ENCODE measurements at places on chromosomes 5 and 9. TPM values are rescaled to one million over a fixed set of nuclear protein-coding genes. Genes with fewer than 3 reads are reported as not detected.

The NTRK2 gene
- 8.4 TPM for total RNA-seq

The SLC9A3 gene
- total RNA-seq = 6.4 TPM

The BHMT gene
- total RNA-seq = 0.34 TPM

The NSD1 gene
- 99.6 TPM for total RNA-seq

The MYOT gene
- 0.56 TPM for total RNA-seq

The TAF1L gene
- total RNA-seq = not detected

The TCF7 gene
- total RNA-seq = 11.7 TPM

The PCDH1 gene
- total RNA-seq = 22.8 TPM

The ORM2 gene
- total RNA-seq = not detected

DNA sequence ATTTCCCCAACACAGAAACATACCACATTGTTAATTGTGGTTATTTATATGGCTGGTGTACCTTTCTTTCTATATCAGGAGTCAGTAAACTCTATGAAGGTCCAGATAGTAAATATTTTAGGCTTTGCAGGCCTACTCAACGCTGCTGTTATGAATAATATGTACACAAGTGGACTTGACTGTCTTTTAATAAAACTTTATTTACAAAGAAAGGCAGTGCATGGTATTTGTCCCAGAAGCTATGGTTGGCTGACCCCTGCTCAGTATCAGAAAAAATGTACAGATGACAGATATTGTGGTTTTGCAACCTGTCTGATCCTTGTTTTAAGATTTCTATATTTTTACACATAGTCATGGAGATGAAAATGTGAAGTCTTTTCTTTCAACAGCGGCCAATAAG lies 5.7 kb downstream of the MTRR start:
- no peak for DNase-seq
- H3K27ac ChIP-seq = no peak overlapping the region

DNA sequence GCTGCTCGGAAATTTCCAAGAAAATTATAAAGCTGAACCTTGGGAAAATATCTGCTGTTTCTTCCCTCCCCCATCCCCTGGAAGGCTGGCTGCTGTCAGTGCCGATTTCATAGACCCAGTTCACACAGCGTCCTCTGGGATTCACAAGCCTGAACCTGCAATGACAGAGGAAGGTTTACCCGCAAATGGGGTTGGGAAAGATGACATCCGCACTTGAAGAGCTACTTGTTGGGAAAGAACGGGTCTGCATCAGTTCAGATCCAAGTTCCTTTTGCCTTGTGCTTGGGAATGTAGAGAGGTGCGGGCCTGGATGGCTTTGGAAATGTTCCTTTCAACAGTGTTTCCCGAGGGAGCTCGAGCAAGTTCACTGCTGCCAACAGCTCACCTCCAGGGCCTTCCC lies 13.9 kb downstream of the PCDH12 start:
- H3K4me3 ChIP-seq = no peak overlapping the region
- no peaks in the 10 kb centered on the region for H3K27me3 ChIP-seq
- H3K36me3 ChIP-seq = peaks cover 4% of the 10 kb centered on the region
- peaks cover 10% of the 10 kb centered on the region for H3K4me1 ChIP-seq
- H3K27ac ChIP-seq = no peak overlapping the region
- no peak for DNase-seq

DNA sequence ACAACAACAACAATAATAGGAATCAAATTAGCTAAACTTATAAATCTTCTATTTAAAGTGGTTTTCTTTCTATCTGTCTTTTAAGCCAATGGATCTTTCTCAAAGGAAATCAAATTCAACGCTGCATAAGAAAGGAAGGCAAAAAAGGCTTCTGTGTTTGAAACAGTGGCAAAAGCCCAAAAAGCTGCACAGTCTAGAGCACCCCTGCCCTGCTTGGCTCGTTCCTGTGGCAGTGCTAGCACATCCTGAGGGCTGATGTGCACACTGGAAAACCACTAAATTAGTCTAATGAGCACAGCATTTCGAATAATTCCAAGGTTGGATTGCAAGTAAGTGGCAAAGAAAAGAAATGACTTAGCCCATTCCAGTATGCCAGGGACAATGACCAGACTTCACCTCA lies 80.7 kb downstream of the AP3B1 start:
- no peaks in the 10 kb centered on the region for H3K27me3 ChIP-seq
- no peak overlapping the region for H3K4me3 ChIP-seq
- H3K36me3 ChIP-seq = peaks cover 9% of the 10 kb centered on the region
- no peaks in the 10 kb centered on the region for H3K4me1 ChIP-seq
- no peak overlapping the region for H3K27ac ChIP-seq

DNA sequence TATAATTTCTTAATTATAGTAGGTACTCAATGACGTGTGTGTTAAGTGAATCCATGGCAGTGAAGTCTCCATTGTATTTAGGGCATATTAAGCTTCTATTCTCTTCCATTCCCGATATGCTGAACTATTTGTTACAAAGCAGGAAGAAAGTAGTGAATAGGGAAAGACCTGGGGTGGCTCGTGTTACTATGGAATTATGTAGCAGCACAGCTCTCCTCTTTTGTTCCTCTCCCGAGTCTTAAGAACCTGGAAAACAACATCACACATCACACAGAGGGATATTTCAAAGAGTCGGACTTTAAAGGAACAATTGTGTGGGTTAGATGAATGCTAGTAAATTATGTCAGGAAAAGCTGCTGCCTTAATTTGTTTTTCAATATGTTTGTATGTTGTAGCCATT lies 131.8 kb downstream of the PCSK5 start:
- H3K4me3 ChIP-seq = no peak overlapping the region
- no peak overlapping the region for H3K27ac ChIP-seq
- H3K36me3 ChIP-seq = peaks cover 8% of the 10 kb centered on the region
- no peak for DNase-seq
- peaks cover 21% of the 10 kb centered on the region for H3K4me1 ChIP-seq
- no peaks in the 10 kb centered on the region for H3K27me3 ChIP-seq

GRCh38 chr5:75659791-75660450 lies 48.7 kb downstream of the ANKDD1B start:
- H3K4me3 ChIP-seq = peak overlapping the region; percentile 32
- H3K27ac ChIP-seq = peak overlapping the region; percentile 7
- no peaks in the 10 kb centered on the region for H3K27me3 ChIP-seq
- H3K4me1 ChIP-seq = peaks cover 28% of the 10 kb centered on the region
- no peak for DNase-seq

- DNase-seq = no peak
- H3K27me3 ChIP-seq = no peaks in the 10 kb centered on the region
- peak overlapping the region; percentile 65 for H3K4me3 ChIP-seq
- H3K4me1 ChIP-seq = peaks cover 26% of the 10 kb centered on the region
- H3K27ac ChIP-seq = peak overlapping the region; percentile 44
Measured at GRCh38 chr9:14935964-14936363, 25.7 kb upstream of the FREM1 start.

DNA sequence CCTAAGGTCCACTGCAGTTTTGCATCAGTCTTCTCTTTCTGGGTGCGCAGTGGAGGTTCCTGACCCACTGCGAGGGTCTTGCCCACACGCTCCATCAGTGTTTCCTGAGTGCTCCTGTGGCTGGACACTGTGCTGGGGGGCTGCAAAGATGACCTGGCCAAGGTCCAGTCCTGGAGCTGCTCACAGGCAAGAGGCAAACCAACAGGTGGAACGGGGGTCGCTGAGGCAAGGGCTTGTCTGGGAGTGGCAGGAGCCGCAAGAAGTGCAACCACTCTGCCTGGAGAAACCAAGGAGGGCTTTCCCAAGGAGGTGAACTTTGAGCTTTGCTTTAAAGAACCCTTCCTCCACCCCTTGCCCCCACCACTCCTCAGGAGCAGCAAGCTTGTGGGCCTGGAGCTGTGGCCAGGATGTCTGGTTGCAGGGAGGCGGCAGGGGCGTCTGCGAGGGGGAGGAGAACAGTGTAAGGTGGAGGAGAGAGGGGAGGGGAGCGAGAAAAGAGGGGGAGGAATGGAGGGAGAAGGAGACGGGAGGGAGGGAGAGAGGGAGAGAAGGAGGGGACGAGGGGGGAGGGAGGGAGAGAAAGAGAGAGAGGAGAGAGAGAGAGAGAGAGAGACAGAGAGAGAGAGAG lies 444 bp upstream of the CPLX2 start:
- H3K36me3 ChIP-seq = peaks cover 6% of the 10 kb centered on the region
- no peak overlapping the region for H3K4me3 ChIP-seq
- H3K4me1 ChIP-seq = no peaks in the 10 kb centered on the region
- H3K27me3 ChIP-seq = peaks cover 82% of the 10 kb centered on the region

DNA sequence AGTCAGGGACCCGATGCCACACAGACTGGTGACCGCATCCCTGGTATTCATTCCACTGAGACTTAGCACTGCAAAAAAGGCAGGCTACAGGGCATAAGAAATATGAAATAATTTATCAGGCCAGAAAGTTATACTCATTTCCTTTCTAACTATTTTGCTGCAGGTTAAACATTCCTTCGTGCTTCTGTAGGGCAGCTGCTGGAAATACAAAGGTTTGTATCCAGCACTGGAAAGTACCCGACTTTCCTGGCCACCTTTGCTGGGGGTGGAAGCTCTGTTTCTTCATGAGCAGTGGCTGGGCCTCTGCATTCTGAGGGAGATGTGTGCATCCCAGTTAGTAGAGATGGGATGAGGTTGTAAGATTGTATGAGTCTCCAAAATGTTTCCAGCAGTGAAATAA lies 478.6 kb upstream of the WWC1 start:
- H3K36me3 ChIP-seq = no peaks in the 10 kb centered on the region
- DNase-seq = no peak
- no peak overlapping the region for H3K27ac ChIP-seq
- H3K4me1 ChIP-seq = peaks cover 47% of the 10 kb centered on the region
- H3K4me3 ChIP-seq = no peak overlapping the region
- no peaks in the 10 kb centered on the region for H3K27me3 ChIP-seq

DNA sequence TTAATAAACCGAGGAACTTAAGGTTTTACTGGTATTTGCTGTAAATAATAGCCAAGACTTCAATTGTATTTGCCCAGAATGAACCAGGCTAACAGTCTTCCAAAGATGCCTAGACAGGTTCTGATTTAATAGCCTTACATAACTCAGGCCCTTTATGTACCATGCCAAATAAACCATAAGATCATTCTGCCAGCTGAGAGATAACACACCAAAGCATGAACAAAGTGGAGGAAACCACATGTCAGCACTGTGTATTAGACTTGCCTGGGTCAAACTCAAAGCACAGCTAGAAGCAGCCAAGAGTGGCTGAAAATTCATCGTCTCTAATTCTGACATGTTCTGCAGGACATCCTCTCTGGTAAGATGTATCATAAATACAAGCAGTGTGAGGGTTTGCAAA lies 319.3 kb upstream of the ZNF608 start:
- no peak overlapping the region for H3K4me3 ChIP-seq
- H3K4me1 ChIP-seq = peaks cover 22% of the 10 kb centered on the region
- DNase-seq = no peak
- peaks cover 17% of the 10 kb centered on the region for H3K27me3 ChIP-seq
- H3K36me3 ChIP-seq = peaks cover under 1% of the 10 kb centered on the region

DNA sequence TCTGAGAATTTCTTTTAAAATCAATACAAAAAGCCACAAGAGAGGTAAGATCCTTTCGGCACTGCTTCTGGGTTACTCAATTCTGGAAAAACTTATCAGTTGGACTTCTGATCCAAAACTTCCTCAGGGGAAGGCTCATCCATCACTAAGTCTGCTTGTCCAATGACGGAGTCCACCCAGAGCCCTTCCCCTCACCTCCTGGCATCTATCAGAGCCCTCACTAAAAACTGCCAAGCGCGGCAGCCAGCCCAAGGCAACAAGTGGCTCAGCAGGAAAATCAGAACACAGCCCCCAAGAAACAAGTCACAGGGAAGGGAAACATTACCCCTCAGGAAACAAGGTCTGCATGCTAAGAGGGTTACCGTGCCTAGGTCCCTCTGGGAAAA lies 869 bp upstream of the ESM1 start:
- peak overlapping the region; percentile 29 for H3K27ac ChIP-seq
- no peaks in the 10 kb centered on the region for H3K36me3 ChIP-seq
- H3K4me3 ChIP-seq = no peak overlapping the region
- H3K4me1 ChIP-seq = peaks cover 4% of the 10 kb centered on the region

Measured in type B pancreatic cell (in vitro differentiated cells).